ENCODE measurements at places on chromosomes 13 and 19. TPM values are rescaled to one million over a fixed set of nuclear protein-coding genes. Genes with fewer than 3 reads are reported as not detected.

The NANOS3 gene
- not detected for total RNA-seq

The CCDC169 gene
- 7.0 TPM for total RNA-seq

- DNase-seq, result no peak
These were observed 396 bp downstream of the RTN2 start for GRCh38 chr19:45496349-45496953.

The FAM174C gene
- total RNA-seq, result 4.9 TPM

GRCh38 chr19:43581467-43581866 lies 5.9 kb downstream of the PINLYP start:
- DNase-seq, result no peak

- DNase-seq, result no peak
These were observed 22.8 kb upstream of the UPF3A start for GRCh38 chr13:114258589-114258988.

- no peak for DNase-seq
These were observed 1770.0 kb downstream of the PCDH9 start for GRCh38 chr13:65460136-65460535.

DNA sequence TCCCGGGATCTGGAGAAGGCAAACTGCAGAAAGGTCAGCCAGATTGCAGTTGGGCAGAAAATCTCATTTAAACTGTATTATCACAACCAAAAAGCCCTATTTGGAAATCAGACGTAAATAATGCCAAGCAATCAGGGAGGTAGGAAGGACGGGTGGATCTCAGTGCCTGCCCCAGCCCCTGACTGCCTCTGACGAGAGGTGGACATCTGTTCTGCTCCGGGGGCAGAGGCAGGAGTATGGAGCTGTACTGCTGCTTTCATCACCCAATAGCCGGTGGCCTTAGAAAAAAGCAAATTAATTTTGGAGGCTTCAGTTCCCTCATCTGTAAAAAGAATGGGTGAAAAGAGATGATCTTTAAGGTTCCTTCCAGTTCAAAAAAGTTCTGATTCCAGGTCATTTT lies 43.6 kb upstream of the WASF3 start:
- no peak for DNase-seq

GRCh38 chr19:5229778-5230335 lies 110.8 kb downstream of the PTPRS start:
- DNase-seq, result no peak

DNA sequence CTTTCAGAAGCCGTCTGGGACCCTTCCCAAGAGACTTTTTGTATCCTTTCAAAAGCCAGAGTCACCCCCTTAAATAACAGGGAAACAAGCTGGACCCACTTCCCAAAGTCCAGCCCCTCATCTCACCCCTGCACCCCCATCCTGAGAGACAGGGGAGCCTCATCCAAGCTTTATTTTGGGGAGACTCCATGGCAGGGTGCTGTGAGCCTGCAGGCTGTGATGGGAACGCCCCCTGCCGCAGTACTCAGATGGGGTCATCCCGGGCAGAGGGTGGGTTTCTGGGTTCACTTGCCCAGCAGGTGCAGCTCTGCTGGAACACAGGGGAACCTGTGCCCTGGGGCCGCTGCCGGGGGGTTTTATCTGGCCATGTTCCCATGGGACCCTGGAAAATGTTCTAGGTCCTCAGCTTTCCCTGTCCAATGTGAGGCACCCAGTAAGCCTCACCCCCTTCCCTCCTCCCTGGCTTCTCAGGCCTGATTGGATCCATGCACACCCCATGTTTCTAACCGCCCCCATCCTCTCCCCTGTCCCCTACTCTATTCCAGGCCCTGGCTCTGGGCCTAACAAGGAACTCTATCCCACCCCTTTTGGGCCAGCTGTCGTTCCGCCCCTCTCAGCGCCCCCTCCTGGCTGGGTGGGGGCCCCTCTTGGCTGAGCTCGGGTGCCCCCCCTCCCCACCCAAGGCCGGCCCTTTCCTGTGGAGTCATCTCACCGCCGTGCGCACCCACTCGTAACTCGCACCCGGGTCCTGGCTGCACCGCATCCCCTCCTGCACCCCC lies 1.0 kb downstream of the HIF3A start:
- peak; percentile 77 for DNase-seq

DNA sequence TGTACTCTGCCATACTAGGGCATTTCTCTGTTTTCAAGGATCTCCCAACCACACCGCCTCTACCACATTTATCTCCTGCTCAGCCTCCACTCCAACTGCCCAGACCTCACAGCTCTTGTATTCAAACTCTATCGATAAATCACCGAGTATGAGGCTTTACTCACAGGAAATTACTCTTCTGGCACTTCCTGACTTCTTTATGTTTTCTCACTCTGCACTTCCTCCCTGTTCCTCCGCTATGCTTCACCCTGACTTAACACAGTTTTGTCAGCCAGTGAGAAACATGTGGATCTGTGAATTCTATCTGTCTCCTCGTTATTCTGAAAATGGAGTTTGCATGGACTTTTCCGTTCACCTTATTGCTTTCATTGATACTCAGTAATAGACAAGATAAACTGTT lies 2.6 kb upstream of the CARD8 start:
- DNase-seq, result no peak

DNA sequence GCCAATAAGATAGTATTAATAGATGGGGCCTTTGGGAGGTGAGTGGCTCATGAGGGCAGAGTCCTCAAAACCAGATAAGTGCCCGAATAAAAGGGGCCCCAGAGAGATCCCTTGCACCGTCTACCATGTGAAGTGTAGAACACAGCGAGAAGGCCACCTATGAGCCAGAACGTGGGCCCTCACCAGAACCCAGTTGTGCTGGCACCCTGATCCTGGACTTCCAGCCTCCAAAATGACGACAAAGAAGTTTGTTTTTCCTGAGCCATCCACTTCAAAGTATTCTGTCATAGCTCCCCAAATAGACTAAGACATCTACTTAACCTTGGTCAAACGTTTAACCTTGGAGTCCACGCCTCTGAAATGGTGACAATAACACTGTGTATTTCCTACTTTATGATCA lies 158.1 kb downstream of the EFNB2 start:
- DNase-seq, result no peak

The AMH gene
- total RNA-seq, result not detected

GRCh38 chr13:41939398-41939797 lies 21.5 kb downstream of the VWA8 start:
- DNase-seq, result no peak

The SYCN gene
- not detected for total RNA-seq

The IRGC gene
- total RNA-seq, result not detected

- DNase-seq, result no peak
These were observed 1531.7 kb upstream of the SPRY2 start for GRCh38 chr13:81872581-81872980.

- DNase-seq, result no peak
These were observed 446.0 kb downstream of the EFNB2 start for GRCh38 chr13:106089261-106089980.

DNA sequence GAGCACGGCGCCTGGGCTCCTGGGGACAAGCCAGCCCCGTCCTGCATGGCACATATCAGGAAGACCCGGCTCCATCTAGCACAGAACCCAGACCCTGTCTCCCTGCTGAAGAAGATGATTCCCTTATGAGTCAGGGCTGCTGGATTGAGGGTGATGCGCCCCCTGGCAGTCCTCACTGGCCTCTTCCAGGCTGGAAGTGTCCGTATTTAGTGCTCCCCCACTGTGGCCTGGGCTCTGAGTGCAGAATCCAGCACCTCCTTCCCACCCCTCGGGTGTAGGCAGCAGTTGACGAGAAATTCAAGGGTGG lies 14.9 kb downstream of the COMP start:
- DNase-seq, result no peak

- DNase-seq, result no peak
These were observed 7.9 kb downstream of the TUBA3C start for GRCh38 chr13:19173752-19174151.

Measured in urinary bladder (tissue), 4 donors.